Liver (tissue), 10 donors: ENCODE measurements at places on chromosomes 6 and 20.

DNA sequence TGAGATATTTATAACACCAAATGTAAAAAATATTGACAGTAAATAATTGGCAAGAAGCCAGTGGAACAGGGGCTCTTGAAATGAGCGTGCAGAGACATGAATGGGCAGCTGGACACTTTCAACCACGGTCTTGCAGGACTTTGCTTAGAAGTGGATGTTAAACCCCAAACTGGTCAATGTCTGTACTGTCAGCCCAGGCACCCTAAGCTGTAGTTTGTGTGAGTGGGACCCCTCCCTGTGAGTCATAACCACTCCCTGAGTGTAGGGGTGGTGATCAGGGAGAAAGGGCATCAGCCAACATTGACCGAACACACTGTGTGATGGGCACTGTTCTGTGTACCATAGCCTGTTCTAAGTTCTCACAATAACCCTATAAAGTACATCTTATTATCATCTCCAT lies 108.6 kb downstream of the FIG4 start:
- DNase-seq = no peak

DNA sequence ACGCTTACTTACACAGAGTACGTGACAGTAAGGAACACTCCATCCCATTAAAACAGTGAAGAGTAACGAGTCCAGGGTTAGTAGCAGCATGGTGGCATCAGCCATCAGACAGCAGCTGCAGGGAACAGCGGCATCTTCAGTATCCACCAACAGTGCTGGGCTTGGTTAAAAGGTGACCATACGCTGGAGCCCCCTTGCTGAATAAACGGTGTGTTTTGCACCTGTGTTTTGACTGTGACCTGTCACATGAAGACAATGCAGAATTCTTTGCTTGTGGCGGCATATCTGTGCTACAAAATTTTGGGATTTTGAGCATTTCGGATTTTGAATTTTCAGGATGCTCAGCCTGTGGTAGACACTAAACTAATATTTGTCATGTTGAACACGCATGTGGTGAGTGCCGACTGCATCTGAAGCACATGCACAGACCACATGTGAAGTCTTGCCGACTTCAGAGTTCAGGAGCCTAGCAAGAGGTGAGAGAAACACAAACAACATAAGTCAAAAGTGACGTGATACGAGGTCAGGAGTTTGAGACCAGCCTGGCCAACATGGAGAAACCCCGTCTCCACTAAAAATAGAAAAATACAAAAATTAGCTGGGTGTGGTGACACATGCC lies 69.3 kb upstream of the FRMD1 start:
- peak; percentile 13 for DNase-seq

DNA sequence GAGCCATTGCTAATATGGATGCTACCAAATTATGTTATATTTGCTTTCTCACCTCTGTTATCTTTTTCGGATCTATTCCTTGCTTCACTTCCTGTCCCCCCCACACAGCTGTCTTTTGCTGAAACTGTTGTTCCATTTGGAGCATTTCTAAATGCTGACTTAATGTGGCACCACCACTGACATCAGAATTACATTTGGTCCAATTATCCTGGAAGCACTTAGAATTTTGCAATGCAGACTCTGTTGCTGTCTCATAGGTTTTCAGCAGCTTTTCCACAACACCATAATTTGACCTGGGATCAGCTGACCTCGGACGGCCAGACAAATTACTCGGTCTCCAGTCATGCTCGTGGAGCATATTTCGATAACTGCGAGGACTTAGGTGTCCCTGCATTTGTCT lies 12.8 kb downstream of the KIAA0408 start:
- no peak for DNase-seq

GRCh38 chr20:61433176-61433575 lies 181.1 kb downstream of the CDH4 start:
- no peak for DNase-seq

GRCh38 chr6:136738692-136739057 lies 53.6 kb downstream of the MAP3K5 start:
- DNase-seq = no peak

DNA sequence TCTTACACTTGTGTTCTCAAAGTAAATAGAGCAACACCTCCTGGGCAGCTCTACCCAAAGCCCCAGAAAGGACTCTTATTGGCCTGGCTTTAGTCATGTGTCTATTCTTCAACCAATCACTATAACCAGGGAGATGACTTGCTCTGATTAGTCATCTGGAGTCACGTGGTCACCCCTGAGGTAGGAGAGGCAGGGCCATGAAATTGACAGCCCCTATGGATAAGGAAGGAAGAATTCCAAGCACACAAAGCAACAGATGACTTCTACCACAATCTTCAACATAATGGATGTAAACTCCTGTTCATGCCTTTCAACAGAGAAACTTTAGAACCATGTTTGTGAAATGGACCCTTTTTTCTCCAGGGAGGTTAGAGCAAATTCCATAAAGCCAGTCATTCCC lies 24.6 kb upstream of the EYA2 start:
- no peak for DNase-seq
